ENCODE measurements at places on chromosomes 2 and 18.

DNA sequence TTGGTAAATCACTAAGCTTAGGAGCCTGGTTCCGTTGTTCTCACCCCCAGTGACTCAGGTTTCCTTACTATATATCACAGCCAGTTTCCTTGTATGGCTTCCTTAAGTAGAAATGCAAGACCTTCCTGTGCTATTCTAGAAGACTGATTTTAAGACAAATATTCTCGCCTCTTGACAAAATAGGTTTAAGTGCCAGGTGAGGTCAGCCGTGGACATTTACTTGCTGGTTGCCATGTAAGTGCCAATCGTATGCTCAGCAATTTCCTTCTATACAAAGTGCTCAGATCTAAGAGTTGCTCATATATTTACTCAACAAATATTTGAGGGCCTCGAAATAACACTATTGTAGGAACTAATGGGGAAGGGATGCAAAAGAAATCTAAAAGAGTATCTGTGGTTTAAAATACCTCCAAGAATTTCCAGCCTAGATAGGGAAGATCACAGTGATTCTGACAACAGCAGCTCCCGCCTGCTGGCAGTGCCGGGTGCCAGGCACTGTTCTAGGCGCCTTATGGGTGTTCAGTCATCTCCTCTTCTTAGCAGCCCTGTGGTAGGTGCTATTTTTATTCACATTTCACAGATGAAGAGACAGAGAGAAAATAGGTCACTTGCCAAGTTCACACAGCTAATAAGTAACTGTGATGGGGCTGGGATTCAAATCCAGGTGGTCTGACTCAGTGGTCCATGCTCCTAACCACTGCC, 95.3 kb upstream of the B3GNT7 start:
- peak; percentile 59 for ATAC-seq

- no peak for ATAC-seq
Observed at GRCh38 chr2:241007111-241007510, 8.7 kb downstream of the SNED1 start.

DNA sequence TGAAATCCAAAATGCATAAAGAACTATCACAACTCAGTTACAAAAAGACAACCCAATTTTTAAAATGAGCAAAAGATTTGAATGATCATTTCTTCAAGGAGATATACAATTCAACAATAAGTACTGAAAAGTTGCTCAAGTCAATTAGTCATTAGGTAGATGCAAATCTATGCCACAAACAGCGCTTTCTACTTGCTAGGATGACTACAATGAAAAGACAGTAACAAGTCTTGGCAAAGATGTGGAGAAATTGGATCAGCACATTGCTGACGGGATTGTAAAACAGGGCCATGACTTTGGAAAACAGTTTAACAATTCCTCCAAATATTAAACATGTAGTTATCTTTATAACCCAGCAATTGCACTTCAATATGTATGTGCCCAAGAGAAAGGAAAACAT, 166.3 kb upstream of the MC4R start:
- no peak for ATAC-seq

- no peak for ATAC-seq
Observed at GRCh38 chr18:11587432-11587831, 22.0 kb upstream of the SLC35G4 start.

GRCh38 chr18:27382567-27383216, 197.6 kb upstream of the CHST9 start:
- ATAC-seq = no peak
